ENCODE measurements at places on chromosomes 3 and 15. TPM values are rescaled to one million over a fixed set of nuclear protein-coding genes. Genes with fewer than 3 reads are reported as not detected.

The UNC45A gene
- 70.5 TPM for total RNA-seq

The CKMT1B gene
- not detected for total RNA-seq

The RETNLB gene
- total RNA-seq, result not detected

The LIPC gene
- total RNA-seq, result not detected

The STX19 gene
- total RNA-seq, result not detected

The HCLS1 gene
- 208 TPM for total RNA-seq

The MAGEL2 gene
- not detected for total RNA-seq

Measured in activated T-cell treated with anti-CD3 and anti-CD28 coated beads, Interleukin-2, amount 50 U/mL, for 4 hours (primary cell).